ENCODE measurements at places on chromosomes 13 and 19.

DNA sequence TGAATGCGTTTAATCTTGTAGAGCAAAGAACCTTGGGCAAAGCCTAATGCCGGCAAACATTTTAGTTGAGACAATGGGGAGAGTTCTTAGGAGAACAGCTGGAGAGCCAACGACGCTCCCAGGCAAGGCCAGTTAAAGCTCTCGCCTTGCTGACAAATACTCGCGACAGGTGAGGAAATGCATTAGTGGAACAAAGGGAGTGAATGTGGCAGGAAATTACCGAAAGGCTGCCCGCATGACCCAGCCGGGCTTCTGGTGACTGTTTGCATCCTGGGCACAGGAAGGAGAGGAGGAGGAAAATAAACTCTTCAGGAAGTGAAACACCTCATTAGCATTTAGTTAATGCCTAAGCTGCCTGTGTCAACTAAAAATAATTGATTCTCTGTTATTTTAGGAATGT, 74.6 kb downstream of the SHISA2 start:
- no peak for DNase-seq

DNA sequence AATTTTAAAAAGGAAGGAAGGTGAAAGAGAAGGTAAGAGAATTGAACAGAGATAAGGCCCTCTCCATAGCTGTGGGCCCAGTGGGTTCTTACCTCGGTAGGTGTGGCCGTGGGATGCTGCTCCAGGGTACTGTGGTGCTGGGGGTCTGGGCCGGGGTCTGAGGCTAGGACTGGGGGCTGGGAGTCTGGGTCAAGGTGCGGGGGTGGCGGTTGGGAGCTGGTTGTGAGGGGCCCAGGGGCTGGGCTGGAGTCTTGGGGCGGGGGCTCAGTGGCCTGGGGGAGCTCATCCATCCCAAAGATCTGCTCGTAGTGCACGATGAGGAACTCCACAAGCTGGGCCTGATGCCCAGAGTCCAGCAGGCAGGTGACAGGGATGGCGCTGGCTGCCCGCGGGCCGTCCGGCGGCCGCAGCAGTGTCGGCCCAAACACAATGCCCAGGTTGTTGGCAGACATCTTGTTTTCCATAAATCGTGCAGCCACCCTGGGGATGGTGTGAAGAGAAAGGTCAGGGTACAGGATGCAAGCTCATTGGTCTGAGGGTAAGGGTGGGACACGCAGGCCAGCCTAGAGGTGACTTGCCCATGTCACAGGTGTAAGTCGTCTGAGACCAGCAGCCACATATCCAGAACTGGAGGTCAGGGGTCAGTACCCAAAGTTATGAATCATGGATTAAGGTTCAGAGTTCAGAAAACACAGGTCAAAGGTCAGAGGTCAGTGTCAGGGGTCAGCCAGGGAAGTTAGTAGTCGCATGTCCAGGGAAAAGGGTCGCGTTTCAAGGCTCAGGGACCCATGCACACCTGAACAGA, 5.9 kb upstream of the LPAR2 start:
- DNase-seq: no peak

GRCh38 chr19:33486407-33486806, 35.2 kb downstream of the PEPD start:
- no peak for DNase-seq

DNA sequence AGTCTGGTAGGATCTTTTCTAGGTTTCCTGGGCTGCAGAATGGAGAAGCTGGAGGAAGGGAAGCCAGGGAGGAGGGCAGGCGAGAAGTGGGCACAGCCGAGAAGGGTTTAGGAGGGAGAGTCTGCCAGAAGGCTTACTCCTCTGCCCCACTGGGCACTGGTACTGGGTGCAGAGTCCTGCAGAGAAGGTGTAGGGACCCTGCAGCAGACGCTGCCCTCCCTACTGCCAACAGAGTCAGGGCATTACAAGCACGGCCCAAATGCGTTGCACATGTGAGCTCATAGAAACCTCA, 726 bp upstream of the PEPD start:
- no peak for DNase-seq

GRCh38 chr19:13741893-13742292, 22.4 kb upstream of the MRI1 start:
- DNase-seq: no peak

GRCh38 chr13:97540696-97541095, 106.7 kb downstream of the RAP2A start:
- no peak for DNase-seq

DNA sequence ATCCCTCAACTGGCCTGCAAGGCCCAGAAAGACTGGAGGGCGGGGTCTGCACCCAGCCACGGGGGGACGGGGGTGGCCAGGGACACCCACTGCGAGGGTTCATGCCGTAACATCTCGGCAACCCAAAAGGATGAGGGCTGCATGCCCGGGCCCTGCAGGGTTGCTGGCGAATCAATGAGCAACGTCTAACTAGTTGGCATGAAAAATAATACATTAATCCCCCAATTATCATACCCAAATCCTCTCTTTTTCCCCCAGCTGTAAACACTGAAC, 232.2 kb downstream of the TUBA3C start:
- DNase-seq: no peak

- DNase-seq: no peak
Observed at GRCh38 chr13:42610649-42611048, 36.7 kb downstream of the TNFSF11 start.

DNA sequence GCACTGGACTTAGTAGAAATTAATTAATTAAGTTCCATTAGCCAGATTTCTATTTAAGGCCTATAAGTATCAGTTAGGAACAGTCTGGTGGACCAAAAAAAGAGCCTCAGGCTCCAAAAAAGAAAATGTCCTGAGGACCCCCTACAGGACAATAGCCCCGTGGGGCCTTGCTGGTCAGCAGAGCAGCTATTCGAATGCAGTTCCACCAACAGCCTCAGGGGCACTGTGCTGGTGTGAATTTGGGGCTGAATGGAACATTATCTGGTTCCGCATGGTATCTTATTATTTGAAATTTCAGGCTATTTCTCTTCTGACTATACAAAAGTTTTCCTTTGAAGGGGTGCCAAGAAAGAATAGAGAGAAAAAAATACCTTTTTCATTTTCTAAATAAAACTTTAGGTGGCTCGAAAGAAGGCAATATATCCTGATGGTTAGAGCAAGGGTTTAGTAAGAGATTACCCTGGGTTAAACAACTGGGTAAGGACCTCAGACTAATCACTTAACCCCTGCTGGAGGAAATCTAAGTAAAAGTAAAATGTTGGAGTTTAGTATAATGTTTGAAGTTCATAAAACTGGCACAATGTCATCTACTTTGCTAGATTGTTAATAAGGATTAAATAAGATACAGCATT, 147.2 kb downstream of the MIPEP start:
- no peak for DNase-seq

DNA sequence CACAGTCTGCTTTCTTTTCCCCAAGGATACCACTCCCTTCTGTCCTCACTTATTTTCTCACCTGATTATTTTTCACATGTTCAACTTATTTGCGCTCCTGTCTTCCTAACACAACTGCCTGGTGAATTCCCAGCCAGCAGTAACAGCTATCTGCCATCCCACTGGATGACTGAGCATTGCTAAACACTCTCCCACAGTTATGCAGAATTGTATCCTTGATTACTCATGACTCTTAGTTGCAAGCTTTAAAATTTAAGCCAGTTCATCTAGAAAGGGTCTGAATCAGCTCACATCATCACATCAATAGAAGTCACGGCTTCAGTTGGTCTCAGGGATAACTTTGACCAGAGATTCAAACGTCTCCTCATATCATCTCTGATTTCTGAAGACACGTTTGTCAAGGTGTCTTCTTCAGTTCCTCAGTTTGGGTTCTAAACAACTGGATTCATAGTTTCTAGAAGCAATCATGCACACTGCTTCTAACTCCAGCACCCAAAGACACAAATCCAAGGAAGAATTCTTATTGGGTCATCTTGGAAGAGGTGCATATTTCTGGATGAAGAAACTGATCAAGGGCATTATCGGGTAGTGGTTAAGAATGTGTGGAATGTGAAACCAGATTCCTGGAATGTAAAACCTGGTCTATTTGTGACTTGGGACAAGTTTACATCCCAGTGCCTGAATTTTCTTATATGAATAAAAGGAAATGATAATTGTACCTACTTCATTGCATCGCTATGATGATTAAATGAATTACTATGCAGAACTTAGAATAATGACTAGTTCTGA, 13.9 kb upstream of the DACH1 start:
- DNase-seq: no peak

DNA sequence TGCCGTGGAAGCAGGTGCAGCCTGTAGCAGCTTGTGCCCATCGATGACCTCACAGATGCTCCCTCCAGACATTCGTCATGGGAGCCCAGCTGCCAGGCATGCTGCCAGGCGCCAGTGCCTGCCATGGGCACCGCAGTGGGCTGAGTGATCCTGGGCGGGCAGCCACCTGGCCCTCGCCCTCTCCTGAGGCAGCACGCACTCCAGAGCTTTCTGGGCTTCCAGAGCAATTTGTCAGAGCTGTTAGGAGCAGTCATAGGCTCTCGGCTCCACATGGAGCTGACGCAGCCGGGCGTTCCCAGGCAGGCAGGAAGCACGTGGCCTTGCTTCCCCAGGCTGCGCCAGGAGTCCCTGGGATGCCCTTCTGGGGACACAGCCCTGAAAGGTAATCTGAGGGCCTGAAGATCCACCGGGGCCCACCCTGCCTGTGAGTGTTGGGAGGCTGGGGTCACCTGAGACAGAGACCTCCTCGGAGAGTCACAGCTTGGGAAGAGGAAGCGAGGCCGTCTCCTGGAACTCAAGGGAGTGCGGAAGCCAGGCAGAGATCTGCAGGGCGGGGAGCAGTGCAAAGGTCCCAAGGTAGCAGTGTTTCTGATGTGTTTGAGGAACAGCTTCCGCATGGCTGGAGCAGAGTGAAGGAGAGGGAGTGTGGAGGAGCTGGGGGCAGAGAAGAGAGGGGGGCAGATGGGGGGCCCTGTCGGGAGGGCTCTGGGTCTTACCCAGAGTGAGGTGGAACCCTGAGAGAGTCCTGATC, 50.6 kb downstream of the DPF1 start:
- no peak for DNase-seq

DNA sequence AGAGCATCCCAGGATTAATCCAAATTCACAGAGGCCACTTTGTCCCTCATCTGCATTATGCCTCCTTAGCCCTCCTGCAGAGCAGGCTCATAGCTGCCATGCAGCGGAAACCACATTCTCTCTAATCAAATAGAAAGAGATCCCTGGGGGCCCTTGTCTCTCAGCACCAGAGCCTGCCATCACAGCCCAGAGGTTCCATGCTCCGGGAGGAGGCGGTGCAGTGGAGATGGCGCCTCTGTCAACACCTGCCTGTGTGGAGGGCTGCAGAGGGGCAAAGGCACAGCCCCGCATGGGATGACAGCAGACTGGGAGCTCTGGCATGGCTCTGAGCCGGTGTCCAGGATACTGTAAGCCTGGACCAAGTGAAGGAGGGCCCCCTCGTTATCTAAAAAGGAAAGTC, 111.3 kb downstream of the SLC7A1 start:
- DNase-seq: no peak

DNA sequence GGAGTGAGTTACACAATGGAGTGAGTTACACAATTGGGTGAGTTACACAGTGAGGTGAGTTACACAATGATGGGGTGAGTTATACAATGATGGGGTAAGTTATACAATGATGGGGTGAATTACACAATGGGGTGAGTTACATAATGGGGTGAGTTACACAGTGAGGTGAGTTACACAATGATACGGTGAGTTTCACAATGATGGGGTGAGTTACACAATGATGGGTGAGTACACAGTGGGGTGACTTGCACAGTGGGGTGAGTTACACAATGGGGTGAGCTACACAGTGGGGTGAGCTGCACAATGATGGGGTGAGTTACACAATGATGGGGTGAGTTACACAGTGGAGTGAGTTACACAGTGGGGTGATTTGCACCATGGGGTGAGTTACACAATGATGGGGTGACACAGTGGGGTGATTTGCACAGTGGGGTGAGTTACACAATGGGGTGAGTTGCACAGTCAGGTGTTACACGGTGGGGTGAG, 52.5 kb upstream of the GAS6 start:
- DNase-seq: no peak

- no peak for DNase-seq
Observed at GRCh38 chr19:2888731-2889224, 11.9 kb upstream of the ZNF57 start.

- no peak for DNase-seq
Observed at GRCh38 chr19:38263689-38264485, 486 bp upstream of the SPINT2 start.

GRCh38 chr13:20672772-20673171, 30.7 kb upstream of the IL17D start:
- DNase-seq: no peak

GRCh38 chr19:37886571-37886970, 19.8 kb downstream of the WDR87 start:
- no peak for DNase-seq

DNA sequence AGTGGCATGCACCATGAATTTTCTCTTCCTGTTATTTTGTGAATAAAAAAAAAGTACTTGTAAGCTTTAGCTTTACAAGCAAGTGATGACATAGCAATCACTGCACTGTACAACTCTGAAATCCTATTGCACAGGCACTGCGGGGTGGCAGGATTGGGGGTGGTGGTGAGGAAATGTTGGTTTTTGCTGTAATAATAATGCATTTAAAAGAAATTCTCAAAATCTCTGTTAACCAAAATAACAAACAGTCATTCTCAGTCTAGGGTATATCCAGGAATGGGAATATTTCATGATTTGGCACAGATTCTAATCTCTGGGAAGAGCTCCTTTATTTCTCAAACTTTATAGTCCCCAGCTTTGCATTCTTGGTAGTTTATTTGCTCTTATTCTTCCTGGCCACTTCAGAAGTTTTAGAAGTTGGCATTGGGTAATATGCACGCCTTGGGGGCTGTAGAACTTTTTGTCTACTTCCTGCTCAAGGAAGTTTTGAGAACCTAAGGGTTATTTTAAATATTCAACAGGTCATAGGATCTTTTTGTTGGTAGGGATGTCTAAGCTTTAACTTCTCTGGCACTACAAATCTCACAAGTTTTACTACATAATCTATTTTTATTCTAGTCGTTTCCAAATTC, 353.0 kb upstream of the KLF12 start:
- no peak for DNase-seq

GRCh38 chr19:42553292-42554045, 25.2 kb upstream of the CEACAM1 start:
- DNase-seq: no peak

GRCh38 chr13:49314344-49314882, 66.7 kb downstream of the CDADC1 start:
- no peak for DNase-seq

DNA sequence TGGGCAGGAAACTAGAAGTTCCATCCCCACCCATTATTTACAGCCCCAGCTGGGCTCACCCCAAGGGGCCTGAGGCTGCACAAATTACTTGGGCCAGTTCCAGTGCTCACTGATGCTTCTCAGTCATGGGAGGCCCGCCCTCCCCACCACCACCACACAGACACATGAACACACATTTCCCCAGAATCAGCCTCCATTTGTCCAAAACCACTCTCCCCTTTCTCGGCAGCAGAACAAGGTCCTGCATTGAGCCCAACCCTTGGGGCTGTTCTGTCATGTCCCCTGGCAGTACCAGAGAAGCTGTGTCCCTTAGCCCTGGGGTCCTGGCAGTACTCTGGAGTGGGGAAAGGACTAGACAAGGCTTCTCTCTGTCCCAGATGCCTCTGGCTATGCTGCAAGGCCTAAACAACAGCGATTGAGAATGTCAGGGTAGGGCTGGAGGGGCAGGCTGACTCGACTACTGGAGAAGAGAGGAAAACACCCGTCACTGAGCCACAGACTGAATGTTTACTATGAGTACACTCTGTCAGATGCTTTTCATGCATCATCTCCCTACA, 21.8 kb downstream of the SAMD4B start:
- no peak for DNase-seq
